NCI-H1930 (cell line): ENCODE measurements at places on chromosomes 6 and 20.

GRCh38 chr6:37160922-37161778 lies 8.8 kb upstream of the PIM1 start:
- DNase-seq: no peak

DNA sequence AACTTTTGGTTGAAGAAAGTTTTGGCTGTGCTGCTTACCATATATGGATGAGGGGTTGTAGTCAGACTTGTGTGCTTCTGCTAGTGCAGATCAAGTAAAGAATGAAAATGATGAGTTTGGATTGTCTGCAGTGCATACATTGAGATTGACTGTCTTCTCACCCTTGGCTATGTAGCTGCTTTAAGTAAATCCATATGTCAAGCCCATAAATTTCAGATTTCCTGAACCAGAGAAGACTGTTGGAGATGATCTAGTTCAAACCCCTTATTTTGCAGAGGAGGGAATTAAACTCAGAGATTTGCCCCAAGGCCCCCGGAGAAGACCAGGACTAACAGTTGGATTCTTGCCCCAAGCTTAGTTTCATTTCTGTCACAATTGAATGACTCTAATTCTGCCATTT lies 67.2 kb downstream of the PKIB start:
- DNase-seq: no peak

DNA sequence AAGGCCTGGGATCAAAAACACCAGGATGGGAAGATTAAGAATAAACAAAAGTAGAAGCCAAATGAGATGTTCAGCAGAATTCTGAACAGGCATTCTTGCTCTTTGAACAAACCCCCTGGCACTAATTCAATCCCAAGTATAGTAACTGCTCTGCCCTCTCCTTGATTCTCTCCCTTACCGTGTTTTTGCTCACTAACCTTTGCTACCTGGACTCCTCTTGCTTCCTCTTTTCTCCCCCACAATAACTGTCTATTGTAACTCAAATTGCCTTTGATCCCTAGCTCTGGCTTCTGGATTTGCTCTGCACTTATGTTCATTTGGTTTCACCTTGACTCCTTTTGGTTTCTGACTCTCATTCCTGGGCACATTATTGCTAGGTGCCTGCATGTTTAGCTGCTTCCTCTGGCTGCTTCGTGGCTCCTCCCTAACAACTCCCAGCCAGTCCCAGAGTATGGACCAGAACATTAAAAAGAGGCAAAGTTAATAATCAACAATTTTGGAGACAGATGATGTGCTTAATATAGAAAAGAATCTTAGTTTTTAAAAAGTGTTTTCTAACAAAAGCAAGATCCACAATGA lies 65.4 kb upstream of the PHIP start:
- DNase-seq: no peak

DNA sequence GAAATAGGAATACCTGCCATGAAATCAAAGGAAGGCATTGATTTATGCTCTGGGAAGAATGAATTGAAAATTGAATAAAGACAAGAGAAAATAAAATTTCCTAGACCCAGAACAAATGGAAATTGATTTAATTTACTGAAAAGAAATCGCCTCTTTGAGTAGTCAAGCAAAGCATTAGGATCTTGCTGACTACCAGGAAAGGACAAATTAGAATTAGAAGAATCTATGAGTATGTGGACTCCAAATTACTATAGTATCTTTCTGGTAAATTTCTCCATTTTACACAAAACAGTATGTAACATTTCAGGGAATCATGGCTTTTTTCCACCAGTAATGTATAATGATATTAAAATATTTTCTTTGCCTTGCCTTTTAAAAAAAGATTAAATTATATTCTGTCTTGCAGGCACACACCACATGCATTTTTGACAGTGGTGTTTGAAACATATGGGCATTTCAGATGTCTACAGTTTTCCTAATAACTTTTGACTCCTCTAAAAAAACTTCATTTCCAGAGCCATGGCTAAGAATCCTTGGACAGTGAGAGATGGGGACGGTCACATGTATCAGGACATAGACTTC lies 768.7 kb upstream of the NRSN1 start:
- DNase-seq: no peak

- no peak for DNase-seq
Measured at GRCh38 chr6:20717743-20718142, 183.5 kb downstream of the CDKAL1 start.

- no peak for DNase-seq
Measured at GRCh38 chr6:121951123-121951522, 448.3 kb upstream of the HSF2 start.

- DNase-seq: no peak
Measured at GRCh38 chr6:72580281-72580940, 41.5 kb upstream of the KCNQ5 start.

GRCh38 chr6:81708113-81708699 lies 44.3 kb downstream of the TENT5A start:
- no peak for DNase-seq

DNA sequence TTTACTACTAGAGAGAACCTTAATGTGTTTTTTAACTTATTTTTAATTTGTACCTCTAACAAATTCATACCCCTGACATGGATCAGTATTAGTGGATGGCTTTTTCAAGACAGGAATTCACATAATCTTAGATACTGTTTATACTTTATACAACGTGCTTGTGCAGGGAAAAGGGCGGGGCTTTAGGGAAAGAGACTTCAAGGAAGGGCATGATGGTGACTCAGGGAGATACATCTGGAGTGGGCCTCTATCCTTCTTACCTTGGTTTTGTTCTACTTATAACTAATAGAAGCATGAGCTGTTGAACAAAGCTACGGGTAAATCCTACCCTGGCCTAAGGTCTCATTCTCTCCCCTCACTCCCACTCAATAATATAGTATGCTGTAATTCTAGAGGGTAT lies 160.8 kb downstream of the C6orf58 start:
- DNase-seq: no peak

DNA sequence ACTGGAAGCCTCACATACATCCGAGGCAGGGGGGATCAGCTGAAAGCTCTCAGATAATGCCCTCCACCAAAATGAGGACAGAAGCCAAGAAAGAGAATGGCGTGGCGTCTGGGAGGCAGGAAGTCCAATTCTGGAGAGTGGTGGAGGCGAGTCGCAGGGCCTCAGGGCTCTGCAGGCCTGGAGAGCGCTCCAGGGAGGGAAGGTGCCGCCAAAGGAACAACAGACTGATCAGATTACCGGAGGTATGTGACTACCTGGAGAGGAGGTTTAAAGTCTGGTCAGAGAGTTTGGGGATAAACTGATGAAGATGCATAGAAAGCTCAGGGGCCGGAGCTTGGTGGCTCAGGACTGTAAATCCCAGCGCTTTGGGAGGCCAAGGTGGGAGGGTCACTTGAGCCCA lies 11.2 kb upstream of the IP6K3 start:
- no peak for DNase-seq

- no peak for DNase-seq
Measured at GRCh38 chr6:7684843-7685242, 41.1 kb upstream of the BMP6 start.

- DNase-seq: no peak
Measured at GRCh38 chr6:46059608-46060007, 43.9 kb upstream of the CLIC5 start.

DNA sequence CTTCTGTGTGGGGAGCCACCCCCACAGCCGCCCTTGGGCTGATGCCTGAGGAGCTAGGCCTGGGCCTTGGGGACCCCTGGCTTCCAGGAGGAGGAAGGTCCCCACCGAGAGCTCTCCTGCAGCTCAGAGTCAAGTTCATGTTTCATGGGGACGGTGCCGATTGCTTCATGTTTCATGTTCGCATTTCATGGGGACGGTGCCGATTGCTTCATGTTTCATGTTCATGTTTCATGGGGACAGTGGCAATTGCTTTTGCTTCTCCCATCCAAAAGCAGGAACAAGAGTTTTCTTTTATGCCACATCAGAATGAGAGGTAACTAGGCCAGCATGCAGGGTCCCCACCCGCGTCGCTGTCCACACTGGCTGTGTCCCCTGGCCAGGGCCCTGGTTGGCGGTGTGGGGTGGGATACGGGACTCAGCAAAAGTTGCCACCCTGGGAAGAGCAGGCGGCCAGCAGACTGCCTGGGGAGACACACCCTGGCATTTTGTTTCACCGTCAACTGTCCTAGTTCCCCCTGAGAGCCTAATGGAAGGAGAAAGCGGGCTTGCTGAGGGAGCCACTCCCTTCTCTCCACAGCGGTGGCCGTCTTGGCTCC lies 46.0 kb downstream of the DACT2 start:
- DNase-seq: no peak

DNA sequence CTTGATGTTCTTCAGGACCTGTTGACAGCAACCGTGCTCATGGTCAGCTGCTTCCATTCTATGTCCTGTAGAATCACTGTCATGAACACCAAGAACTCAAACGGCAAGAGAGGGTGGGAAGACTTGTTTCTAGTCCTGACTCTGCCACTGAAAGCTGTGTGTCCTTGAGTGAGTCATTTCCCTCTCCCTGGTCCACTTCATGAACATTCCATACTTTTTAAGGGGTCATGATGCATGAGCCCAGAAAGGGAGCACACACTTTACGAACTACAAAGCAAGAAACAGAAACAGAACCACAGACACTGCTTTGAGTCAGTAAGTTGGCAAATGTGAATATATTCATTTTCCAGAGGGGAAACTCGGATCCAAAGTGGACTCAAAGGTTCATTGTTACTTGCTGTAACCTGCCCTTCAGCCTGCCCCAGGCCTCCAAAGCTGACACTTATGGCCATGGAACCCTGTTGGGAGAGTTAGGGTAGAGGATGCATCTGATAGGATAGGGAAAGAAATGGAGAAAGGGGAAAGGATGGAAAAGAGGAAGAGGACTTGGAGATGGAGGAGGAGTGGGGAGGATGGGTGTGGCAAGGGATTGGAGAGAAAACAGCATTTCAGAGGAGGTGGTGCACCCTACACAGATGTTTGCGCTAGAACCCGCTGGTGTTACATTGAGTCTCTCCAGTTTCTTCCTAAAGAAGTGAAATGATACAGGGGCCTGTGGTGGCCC lies 129.8 kb downstream of the FOXO3 start:
- DNase-seq: no peak

- DNase-seq: no peak
Measured at GRCh38 chr6:72825315-72825911, 203.5 kb downstream of the KCNQ5 start.

DNA sequence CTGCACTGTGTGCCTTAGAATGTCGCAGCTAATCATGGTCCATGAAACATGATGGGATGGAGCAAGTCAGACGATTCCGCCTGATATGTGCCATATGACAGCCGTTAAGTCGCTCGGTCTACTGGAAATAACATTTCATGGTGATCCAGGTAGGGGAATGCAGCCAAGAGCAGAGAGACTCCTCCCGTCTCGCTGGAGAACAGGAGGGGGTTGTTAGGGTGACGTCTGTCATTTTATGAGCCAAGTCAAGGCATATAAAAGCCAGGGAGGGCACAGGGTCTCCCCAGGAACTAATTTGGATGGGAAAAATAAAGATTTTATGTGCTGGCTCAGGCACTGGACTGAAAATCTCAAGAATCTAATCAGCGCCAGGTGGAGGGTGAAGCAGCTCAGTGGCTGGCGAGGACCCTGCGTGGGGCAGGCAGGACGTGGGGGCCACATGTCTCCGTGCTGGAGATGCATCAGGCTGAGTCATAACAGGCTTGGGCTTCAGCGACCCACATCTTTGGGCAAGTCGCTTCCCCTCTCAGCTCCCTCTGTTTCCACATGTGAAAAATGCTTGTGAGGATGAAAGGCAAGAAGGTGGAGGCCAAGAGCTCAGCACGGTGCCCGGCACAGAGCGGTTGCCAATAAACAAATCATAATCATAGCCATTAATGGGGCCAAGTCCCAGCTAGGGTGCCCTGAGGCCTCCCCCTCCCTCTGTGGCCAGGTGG lies 234.6 kb downstream of the ANKRD60 start:
- DNase-seq: no peak

DNA sequence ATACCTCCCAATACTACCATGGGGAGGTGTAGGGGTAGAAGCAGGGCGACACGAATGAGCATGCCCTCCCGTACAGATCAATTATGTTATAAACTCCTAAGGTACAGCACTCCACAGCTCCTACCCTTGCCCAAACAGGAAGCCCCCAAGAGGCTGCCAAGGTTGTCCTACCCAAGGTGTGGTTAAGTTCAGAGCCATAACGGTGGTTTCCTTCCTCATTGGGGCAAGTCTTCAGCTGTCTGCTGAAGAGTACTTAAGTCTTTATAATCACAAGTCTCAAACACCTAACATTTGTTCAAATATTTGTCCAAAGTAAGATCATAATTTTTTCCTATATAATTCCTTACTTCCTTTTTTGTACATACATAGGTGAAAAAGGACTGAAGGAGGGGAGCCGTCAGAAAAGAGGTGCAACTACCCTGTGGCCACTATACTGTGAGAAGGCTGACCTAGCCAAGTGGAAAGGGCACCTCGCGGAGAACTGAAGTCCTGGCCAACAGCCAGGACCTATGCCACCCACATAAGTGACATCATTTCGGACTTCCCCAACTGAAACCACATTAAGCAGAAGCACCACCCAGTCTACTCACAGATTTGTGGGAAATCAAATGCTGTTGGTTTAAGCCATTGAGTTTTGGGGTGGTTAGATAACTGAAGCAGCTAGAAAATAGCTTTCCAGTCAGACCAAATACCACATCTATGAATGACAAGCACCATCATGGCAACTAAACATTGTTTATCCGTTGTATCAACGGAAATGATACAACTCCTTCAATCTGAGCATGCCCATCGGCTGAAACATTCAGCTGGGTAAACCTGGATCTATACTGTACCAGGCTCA lies 2.9 kb upstream of the RAB22A start:
- no peak for DNase-seq

DNA sequence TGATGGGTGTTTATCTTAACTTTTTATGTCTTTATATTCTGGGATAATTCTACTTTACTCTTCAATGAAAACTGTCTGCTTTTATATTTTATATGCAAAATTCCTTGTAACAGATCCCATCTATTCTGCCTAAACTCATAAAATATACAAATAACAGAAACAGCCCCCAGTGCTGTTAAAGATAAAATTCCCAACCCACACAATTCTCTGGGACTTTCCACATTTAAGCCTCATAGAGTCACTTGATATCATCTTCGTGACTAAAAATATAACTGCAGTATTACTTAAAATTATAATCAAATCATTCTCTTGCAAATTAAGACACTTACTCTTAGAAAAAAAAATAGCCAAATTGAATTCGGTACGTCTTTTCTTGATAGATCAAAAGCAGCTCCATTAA lies 60.2 kb downstream of the INSM1 start:
- no peak for DNase-seq

GRCh38 chr6:104858642-104859041 lies 1.1 kb downstream of the HACE1 start:
- DNase-seq: no peak

GRCh38 chr6:71107911-71108420 lies 151.1 kb upstream of the B3GAT2 start:
- DNase-seq: no peak

- DNase-seq: no peak
Measured at GRCh38 chr6:111603040-111603439, 2.6 kb downstream of the TRAF3IP2 start.

GRCh38 chr6:11685481-11686093 lies 93.0 kb downstream of the ADTRP start:
- DNase-seq: no peak

DNA sequence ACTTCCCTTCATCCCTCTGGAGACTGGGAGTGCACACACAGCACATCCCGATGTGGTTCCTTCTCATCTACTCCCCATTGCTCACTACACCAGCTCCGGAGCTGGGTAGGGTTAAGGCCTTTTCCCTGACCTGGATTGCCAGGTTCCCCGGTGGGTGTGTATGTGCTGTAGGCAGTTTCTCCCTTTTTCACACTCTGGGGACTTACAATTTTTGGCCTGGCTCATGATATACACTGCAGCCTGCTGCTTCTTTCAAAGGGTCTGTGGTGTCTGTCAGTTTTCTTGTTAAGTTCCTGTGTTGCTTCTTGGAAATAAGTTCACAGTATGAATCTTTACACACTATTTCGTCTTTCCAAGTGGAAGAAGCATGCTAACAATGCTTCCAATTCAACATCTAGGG lies 405.5 kb downstream of the UTRN start:
- no peak for DNase-seq
